ENCODE measurements at places on chromosomes 1 and 21.

DNA sequence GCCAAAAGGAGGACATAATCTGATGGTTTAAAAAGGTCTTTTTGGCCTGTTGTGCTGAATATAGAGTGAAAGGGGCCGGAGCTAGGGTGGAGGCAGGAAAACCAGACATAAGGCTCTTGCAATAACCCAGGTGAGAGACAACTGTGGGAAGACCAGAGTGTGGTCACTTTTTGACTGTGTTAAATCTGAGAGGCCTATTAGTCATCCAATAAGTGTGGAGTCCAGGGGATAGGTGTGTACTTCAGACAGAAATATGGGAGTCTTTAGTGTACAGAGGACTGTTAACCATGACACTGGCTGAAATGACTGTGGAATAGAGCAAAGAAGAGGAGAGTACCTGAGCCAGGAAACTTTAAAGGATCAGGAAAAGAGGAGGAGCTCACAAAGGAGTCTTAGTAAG, 89.3 kb downstream of the VAV3 start:
- no peak for DNase-seq

- DNase-seq: no peak
These were observed 64.5 kb downstream of the COL18A1 start for GRCh38 chr21:45469273-45470086.

GRCh38 chr1:211331011-211331709, 4.5 kb downstream of the TRAF5 start:
- DNase-seq: no peak

DNA sequence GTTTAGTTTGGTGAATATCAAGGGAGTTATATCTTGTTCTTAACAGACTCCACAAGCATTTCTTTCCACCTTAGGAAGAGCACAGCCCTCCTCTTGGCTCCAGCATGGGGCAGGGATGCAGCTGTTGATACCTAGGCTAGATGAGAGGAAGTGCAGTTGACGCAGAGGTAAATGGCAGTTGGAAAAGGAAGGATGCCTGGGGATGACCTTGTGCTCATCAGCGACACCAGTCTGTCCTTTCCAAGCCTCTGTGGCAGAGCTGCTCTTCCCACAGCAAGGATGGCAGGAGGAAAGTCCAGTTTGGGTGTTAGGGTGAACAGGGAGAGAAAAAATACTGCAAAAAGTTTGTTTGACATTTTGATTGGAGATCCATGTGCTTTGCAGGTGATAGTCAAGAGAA, 6.2 kb downstream of the PROX1 start:
- DNase-seq: peak; percentile 43

GRCh38 chr21:45226540-45227326, 61.0 kb downstream of the POFUT2 start:
- DNase-seq: no peak

DNA sequence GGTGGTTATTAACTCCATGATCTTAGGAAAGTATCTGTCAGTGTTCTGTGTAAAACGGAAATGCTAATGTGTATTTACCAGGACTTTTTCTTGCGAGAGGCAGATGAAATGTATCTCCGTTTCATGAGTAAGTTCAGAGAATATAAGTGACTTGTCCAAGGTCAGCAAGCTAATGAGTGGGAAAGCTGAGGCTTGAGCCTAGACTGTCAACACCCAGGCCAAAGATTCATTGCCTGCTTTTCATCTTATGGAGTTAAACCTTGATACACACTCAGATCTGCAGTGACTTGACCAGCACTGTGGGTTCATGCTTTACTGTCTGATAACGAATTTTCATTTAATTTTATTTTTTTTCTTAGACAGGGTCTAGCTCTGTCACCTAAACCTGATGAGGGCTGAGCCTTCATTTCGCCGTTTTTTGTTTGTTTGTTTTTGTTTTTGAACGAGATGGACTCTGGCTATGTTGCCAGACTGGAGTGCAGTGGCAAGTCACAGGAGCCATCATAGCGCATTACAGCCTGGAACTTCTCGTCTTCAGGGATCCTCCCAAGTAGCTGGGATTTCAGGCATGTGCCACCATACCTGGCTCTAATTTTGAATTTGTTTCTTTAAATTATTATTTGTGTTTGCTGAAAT, 918 bp upstream of the JTB start:
- DNase-seq: no peak

DNA sequence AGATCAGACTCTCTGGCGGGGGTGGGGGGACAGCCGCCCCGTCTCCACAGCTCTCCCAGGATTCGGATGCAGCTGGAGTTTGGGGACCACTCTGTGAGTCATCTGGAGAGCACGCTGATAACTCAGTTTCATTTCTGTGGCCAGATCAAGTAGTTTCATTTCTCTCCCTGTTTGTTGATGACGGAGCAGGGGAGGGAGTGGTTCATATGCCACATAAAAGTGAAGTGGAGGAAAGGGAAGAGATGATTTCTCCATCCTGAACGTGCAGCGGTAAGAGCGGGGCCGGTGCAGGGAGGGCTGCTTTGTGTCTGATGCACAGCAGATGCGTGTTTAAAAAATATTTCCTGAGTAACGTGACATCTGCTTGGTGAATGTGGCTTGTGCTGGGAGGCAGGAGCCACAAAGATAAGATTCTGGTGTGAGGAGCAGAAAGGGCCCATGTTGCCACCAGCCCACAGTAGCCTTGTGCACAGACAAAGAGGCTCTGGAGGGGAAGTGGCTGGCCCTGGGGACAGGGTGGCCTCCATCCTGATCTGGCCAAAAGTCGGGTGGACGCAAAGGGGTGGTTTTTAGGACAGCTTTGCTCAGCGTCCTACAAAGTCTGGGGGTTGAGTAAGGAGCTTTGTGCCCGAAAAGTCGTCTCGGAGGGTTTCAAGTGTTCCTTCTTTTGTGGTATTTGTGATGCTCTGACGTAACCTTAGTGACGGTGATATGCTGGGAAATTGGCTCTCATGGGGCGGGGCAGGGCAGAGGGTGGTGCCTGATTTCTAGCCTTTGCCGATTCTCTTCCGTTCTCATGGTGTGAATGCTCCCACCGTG, at the start of gene MX2:
Gene MX2, plus strand, starts transcription at position 242 of the 819 bp plus-strand sequence. CDS start 14,880 bp downstream, outside the sequence.
- no peak for DNase-seq

GRCh38 chr1:171115280-171115897, 24.7 kb downstream of the FMO3 start:
- no peak for DNase-seq

GRCh38 chr21:42484966-42485365, 11.1 kb downstream of the RSPH1 start:
- no peak for DNase-seq

- DNase-seq: no peak
These were observed 211.5 kb downstream of the TRABD2B start for GRCh38 chr1:47785561-47786271.

DNA sequence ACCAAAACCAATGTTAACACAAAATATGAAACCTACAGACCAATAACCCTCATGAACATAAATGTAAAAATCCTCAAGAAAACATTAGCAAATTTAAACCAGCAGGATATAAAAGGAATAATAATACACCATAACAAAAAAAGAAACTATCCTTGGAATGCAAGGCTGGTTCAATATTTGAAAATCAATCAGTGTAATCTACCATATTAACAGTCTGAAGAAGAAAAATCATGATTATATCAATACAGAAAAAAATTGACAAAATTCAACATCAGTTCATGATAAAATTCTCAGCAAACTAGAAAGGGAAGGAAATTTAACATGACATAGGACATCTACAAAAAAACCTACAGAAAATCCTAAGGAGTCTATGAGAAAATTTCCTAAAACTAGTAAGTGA, 19.8 kb downstream of the PRMT2 start:
- no peak for DNase-seq

DNA sequence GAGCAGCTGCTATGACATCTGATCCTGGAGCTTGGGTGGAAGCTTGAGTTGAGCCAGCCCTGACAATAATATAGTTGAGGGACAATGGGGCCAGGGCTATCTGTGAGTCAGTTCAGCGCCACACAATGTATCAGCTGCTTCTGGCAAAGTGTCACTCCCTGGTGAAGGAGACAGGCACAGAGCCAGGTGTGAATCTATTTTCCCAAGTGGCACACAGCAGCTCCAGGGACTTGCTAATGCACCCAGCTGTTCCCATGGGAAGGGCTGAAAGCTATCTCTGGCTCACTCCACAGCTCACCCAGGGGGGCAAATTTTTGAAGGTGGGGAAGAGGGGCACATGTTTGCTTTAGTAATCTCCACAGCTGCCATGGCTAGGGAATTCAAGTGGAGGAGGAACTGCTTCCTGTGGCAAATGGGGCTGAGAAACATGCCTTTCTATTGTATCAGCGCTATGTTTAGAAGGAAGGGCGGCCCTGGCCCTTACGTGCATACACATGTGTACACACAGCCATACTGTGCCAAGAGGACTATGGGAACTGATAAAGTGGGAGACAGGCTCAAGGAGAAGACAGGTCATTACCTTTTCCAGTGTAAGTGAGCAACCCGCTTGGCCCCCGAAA, 2.2 kb downstream of the CYB5R1 start:
- no peak for DNase-seq

DNA sequence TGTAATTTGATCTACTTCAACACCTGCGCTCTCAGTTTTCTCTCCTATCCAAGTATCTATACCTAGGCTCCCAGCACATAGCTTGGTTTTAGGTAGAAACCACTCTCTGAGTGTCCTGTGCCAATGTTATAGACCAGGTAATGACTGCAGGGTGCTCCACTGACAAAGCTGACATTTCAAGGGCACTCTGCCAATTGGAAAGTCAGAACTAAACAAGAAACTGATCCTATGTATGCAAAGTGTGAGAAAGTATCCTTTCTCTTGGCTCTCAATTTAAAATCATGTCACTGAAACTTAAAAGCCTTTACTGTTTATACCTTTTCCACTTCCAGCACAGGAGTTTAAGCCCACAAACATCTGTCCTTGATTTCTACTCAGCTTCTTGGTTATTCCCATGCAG, 45.0 kb upstream of the AIM2 start:
- DNase-seq: no peak

DNA sequence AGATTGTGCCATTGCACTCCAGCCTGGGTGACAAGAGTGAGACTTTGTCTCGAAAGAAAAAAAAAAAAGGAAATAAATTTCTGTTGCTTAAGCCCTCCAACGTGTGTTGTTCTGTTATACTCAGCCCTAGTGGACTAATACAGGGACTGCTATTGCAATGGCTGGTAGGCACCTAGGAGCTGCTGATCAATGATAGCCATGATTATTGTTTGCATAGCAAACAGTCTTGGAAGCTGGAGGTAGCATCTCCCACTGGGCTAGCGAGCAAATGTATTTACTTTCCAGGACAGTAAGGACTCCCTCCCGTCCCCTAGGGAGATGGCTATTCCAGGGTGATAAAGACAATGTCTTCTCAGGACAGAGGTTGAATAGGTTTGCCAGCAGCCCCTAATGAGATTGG, 13.5 kb upstream of the TNFRSF8 start:
- DNase-seq: no peak

DNA sequence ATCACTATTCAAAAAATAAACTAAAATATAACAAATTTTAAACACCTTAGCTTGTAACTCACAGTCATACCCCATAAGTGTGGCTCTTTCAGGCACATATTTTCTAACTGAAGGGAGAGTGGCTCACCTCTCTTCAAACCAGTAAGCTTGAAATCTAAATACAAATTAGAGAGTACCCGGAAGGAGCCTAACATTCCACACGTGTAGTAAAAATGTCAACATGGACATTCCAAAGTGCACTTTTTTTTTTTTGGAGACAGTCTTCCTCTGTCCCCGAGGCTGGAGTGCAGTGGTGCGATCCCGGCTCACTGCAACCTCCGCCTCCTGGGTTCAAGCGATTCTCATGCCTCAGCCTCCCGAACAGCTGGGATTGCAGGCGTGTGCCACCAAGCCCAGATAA, 275.6 kb upstream of the ADGRL2 start:
- no peak for DNase-seq

GRCh38 chr1:239288820-239289554, 97.4 kb upstream of the CHRM3 start:
- no peak for DNase-seq

DNA sequence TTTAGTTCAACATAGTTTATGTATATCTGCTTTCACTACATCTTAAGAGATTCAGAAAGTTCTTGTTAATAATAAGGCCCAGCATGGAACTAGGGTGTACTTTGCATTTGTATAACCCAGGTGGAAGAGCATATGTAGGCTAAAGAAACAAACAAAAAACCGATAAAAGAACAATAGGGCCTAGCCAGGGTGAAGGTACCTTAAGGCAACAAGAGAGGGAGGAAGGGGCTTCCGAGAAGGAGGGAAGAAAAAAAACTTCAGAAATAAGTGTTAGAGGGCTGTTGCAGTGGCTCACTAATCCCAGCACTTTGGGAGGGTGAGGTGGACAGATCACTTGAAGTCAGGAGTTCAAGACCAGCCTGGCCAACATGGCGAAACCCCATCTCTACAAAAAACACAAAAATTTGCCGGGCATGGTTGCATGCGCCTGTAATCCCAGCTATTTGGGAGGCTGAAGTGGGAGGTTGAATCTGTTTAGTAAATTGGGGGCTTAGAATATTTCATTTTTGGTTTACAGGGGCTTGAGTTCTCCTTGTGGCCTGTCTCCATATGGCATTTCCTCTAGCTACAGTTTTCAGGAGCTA, 4.7 kb upstream of the SPATA45 start:
- DNase-seq: no peak

GRCh38 chr1:91610102-91610501, 109.5 kb downstream of the CDC7 start:
- no peak for DNase-seq

DNA sequence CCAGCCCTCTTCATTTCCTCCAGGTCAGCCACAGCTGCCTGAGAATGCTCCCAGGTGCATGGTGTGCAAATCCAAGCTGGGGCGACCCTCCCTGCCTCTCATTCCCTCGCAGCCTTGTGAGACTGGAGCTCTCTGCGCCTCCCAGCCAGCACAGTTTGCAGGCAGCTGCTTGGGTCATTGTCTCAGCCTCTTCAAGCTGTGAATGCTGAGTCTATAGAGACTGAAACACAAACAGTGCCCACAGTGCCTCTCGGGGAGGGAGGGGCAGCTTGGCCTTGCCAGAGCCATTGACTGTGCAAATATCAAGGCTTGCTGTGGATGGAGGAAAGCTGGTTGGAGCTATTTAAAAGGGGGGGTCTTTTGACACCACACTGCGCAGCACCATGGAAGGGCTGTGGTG, 10.6 kb downstream of the PLXNA2 start:
- no peak for DNase-seq

DNA sequence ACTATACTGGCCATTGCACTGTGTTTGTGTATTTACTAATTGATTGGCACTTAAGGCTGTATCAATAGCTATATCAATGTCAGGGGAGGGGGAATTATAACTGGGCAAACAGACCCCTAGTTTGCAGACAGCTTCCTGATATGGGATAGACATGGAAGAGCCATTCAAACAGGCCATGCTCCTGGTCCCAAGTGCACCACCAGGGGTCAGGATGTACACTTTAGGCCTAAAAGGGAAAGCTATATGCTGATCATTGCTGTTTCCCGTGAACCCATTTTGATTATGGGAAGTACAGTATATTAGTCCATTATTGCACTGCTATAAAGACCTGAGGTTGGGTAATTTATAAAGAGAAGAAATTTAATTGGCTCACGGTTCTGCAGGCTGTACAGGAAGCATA, 124.9 kb upstream of the BACE2 start:
- no peak for DNase-seq

DNA sequence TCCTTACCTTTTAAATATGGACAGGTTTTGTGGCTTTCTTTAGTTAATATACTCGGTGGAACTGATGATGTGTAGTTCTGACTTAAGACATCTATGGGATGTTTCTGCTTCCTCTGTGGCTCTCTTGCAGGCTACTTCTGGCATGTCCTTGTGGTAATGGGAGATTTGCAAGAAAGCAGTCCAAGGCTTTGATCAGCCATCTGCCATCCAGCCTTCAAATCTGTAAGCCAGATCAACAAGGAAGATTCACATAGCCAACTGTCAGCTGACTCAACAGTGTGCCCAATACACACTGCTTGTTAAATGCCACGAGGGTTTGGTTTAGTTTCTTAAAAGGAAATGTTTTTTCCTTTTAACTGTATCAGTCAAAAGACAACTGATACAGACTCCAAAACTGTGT, 722.2 kb upstream of the CHRM3 start:
- DNase-seq: no peak
